ENCODE measurements at places on chromosomes 12 and 14.

- DNase-seq = no peak
Measured at GRCh38 chr14:51341338-51341737, 101.3 kb downstream of the TMX1 start.

DNA sequence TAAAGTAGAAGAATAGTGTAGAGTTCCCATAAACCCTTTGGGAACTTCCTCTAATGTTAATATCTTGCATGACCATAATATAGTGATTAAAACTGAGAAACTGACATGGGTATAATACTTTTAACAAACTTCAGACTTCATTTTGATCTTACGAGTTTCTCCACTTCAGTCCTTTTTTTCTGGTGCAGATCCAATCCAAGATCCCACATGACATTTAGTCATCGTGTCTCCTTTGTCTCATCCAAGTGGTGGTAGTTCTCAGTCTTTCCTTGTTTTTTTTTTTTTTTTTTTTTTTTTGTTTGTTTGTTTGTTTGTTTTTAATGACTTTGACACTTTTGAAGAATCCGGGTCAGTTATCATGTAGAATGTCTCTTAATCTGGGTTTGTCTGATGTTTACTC is 179.2 kb downstream of the CACNA1C start:
- DNase-seq = no peak

- DNase-seq = no peak
Measured at GRCh38 chr12:59593761-59594160, 2.1 kb upstream of the SLC16A7 start.

DNA sequence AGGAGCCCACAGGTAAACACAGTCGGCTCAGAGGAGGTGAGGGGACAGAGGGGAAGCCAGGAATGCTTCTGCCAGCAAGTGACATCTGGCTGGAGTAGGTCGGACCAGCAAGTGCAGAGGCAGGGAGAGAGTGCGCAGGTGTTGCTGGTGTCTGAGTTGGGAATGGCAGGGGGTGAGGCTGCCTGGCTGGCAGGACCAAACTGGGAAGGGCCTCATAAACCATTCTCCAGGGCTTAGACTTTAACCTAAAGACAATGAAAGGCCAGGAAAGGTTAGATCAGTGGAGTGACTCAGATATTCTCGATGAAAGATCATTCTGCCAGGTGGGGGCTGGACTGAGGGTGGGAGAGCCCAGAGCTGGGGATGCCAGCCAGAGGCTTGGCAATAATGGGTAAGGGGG is 66.4 kb downstream of the ITPK1 start:
- DNase-seq = no peak
